ENCODE measurements at places on chromosomes 4 and X.

GRCh38 chr4:156676116-156676851 lies 295.3 kb downstream of the PDGFC start:
- no peak for DNase-seq

- DNase-seq: no peak
Measured at GRCh38 chr4:113540859-113541258, 220.7 kb downstream of the CAMK2D start.

GRCh38 chrX:7926501-7926900 lies 712 bp downstream of the PNPLA4 start:
- no peak for DNase-seq

GRCh38 chrX:131577999-131578734 lies 34.3 kb downstream of the OR13H1 start:
- no peak for DNase-seq

GRCh38 chr4:7697343-7697742 lies 242.3 kb downstream of the AFAP1 start:
- no peak for DNase-seq

DNA sequence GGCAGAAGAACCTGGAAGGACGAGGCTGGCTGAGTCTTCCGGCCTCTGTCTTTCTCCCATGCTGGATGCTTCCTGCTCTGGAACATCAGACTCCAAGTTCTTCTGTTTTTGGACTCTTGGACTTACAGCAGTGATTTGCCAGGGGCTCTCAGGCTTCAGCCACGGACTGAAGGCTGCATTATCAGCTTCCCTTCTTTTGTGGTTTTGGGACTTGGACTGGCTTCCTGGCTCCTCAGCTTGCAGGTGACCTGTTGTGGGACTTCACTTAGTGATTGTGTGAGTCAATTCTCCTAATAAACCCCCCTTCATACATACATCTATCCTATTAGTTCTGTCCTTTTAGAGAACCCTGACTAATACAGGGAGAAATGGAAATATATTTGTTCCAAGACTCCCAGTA lies 265.8 kb downstream of the PCDH18 start:
- DNase-seq: no peak

DNA sequence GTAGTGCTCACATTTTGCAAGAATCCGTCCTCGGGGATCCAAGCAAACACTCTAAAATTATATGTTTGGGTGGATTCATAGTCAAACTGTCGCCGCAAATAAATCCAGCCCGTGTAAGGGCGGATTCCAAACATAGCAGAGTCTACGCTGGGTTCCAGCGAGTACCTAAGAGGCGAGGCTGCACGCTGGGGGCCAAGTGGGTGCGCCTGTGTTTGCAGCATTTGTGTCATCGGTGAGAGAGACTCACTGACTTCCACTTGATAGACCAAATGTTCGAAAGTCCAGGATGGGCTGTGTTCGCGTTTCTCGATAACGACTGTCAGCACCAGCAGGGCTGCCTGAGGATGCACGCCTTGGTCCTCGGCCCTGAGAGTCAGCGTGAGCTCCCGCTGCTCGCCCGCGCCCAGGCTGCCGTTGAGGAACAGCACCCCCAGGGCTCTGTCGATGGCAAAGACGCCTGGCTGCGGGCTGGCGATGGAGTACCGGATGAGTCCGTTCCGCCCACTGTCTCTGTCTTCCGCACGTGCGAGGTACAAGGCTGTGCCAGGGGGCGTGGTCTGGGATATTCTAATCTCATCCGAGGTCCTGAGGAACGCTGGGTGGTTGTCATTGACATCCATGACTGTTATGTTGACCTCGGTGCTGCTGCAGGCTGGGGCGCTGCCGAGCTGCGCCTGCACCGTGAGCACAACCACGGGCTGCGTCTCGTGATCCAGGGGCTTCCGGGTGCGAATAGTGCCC lies 158.7 kb downstream of the DCHS2 start:
- DNase-seq: no peak

- DNase-seq: no peak
Measured at GRCh38 chrX:10393899-10394298, 226.5 kb downstream of the MID1 start.

DNA sequence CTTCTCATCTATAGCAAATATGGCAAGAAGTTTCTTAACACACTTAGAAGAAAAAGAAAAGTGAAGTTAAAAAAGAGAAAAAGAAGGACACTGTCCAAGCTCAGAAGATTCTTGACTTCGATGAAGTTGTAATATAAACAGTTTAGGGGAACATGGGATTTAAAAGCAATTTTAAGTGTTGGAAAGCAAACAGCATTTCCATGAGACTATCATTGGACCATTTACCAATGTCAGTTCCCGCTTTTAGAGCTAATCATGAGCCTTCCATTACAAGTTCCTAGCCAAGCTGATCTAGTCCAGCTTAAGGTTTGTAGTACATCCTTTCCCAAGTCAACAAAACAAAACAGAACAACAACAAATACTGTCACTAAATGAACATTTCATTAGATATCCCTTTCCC lies 45.1 kb upstream of the FGF2 start:
- no peak for DNase-seq

DNA sequence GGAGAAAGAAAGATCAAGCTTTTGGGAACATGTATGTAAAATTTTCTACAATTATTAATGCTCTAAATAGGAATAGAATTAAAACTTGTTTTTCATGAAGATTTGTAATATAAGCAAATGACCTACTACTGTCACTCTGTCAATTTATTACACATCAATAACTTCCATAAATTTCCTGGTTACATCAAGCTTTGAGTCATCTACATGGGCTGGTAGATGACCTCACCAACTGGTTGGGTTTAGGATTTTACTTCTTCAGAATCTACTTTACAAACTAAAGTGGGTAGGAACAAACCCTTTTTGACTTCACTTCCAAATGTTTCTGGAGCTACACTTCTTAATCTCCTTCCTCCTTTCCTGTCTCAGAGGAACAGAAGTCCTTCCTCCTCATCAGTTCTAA lies 12.0 kb upstream of the LRAT start:
- DNase-seq: no peak

- DNase-seq: no peak
Measured at GRCh38 chr4:176762661-176763308, 29.9 kb downstream of the VEGFC start.

DNA sequence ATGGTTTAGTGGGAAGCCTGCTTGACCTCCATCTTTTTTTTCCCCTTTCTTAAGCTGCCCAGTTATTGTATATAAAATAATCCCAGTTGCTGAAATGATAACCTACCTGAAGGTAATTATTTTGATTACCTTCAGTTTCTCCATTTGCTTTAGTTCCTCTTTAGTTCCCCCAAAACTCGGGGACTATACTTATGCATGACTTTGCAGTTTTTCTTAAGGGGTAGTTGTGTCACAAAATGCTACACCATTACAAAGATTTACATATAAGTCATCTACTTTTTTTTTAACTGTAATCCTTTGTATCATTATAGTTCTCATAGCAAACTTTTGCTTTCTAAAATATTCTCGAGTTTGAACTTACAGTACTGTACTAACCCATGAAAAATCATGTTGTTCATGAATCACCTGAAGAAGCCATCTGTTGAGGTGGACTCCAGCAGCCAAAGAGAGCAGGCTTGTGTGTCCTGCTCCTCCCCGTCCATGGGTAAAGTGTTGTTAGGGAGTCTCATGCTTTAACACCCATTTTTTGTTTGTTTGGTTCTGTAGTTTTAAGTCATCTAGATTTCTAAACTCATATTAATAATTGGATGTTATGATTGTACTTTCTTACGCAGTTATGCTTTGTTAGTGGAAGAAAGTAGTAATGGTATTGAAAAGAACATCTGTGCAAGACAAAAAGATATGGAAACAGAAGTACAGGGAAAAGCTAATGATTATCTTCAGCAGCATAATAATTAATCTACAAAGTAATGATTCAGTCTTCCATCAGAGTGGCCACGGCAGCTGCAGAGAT lies 34.6 kb downstream of the HADH start:
- DNase-seq: no peak

- DNase-seq: no peak
Measured at GRCh38 chrX:143623657-143624056, 12.2 kb downstream of the SLITRK4 start.

DNA sequence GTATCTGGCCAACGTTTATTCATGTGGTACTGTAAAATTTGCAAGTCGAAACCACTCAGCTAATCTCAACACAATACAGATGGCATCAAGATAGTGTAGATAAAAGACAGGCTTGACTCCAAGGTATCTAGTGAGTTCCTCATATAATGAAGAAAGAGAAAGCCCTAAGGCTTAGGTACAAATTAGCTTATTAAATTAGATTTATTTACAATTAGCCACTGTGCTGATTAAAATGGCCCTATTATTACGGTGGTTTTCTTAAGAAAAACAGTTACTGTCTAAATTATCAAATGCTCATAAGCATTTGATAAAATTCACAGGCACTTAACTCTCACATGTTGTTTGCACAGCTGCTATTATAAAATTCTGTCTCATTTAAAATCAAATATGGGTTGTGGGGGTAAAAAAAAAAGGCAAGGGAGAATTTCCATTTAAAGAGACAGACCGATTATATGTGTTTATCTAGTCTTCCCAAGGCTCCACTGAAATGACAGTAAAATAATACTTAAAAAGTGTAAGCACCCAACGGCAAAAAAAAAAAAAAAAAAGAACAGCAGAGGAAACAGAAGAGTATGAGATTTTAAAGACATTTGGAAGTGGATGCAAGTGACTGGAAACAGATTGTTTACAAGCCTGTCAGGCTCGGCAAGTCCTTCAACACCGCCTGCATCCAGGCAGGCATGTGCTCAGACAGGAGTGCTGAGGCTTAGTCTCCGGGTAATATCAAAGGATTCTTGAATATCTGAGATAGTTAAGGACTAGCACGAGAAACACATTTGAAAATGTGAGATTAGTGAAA lies 55.1 kb downstream of the FAM13A start:
- no peak for DNase-seq

- DNase-seq: no peak
Measured at GRCh38 chr4:69714086-69714485, 46.3 kb downstream of the SULT1B1 start.

- DNase-seq: no peak
Measured at GRCh38 chrX:15438332-15438731, 54.1 kb upstream of the VEGFD start.

- DNase-seq: no peak
Measured at GRCh38 chr4:2875556-2875955, 31.9 kb downstream of the ADD1 start.

DNA sequence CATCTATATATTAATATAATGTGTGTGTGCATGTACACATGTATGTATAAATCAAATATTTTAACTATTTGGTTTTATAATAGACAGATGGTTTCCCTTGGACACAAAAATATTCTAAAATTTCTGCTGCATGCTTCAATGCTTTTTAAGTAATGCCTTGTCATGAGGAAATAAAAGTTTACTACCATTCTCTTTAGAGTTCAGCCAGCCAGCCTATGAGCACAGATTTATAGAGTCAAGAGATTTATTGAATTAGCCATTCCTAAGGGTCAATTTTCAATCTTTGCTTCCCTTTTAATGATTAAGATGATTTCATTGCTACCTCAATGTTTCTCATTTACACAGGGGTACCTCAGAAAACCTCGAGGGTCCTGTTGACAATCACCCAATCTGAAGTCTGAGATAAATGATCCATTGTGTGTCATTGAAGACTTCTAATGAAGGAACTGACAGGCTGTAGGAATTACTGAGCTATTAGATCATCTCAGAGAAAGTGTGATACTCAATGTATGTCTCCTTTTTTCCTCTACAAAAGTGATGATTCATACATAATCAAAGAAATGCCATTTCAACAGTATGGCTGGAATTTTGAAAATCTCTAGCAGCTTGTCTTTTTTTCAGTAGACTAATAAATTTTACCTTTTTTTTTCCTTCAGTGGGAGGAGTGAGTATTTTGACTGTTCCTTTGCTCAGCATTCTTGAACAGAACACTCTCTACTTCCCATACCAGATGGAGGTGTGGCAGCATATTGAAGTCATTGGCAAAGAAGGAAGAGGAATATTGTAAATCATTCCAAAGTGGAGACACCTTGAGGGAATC lies 222.6 kb upstream of the PCDH18 start:
- DNase-seq: no peak

Data from NK-92 treated with Interleukin-12 subunit alpha and Interleukin-12 subunit beta, amount 100 ng/mL, for 24 hours (cell line).